T-helper 9 cell (primary cell): ENCODE measurements at places on chromosomes 1 and 21.

DNA sequence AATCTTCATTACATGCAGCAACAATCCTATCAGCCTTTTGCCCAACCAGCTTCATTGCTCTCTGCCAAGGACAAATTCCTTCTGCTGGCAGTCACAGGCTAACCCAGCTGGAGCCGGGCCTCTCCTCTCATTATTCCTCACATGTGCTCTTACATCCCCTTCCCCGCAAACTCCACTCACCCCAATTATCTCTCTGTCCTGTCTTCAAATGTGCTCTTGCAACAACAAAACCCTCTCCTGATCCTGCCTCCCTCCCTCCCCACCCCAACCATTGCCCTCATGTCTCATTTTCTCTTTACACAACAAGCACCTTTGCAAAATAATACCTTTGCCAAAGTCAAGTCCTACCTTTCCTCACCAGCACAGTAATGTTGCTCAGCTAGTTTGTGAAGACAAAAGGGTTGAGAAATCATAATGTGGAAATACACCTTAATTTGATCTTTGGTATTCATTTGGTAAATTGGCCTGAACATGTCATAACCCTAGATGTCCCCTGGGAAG lies 36.0 kb upstream of the DHCR24 start:
- no peak for DNase-seq

GRCh38 chr1:206512058-206512850 lies 4.9 kb downstream of the RASSF5 start:
- no peak for DNase-seq

- no peak for DNase-seq
Measured at GRCh38 chr1:22203335-22203734, 60.4 kb upstream of the WNT4 start.

DNA sequence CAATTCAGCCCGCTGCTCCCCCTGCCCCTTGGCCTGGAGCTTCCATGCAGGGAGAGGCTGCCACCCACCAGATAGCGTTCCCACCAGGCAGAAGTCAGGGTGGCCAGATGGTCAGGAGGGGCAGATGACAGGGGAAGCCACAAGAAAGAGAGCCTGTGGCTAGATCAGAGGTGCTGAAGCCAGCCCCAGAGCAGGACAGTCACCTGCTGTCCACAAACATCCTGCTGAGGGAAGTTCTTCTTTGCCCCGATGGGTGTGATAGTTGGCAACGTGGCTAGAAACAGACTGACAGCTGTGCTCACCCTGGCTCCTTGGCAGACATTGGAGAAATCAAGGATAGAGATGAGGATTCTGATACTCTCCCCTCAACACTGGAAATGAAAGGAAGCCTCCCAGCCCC lies 27.2 kb upstream of the SRP9 start:
- DNase-seq: no peak
